ENCODE measurements at places on chromosomes 6 and 20.

DNA sequence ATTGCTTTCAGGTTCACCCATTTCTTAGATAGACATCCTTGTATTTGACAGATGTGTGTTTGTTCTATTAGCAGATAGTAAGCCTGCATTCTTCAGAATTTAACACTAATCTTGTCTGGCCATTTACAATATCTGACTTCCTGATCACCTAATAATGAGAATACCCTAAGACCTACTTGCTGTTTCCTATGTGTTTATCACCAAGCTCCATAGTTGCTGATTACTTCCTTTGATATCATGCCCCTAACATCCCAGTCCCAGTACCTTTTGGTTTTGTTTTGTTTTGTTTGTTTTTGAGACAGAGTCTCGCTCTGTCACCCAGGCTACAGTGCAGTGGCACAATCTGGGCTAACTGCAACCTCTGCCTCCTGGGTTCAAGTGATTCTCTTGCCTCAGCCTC is 143.6 kb upstream of the DST start:
- no peak for DNase-seq

DNA sequence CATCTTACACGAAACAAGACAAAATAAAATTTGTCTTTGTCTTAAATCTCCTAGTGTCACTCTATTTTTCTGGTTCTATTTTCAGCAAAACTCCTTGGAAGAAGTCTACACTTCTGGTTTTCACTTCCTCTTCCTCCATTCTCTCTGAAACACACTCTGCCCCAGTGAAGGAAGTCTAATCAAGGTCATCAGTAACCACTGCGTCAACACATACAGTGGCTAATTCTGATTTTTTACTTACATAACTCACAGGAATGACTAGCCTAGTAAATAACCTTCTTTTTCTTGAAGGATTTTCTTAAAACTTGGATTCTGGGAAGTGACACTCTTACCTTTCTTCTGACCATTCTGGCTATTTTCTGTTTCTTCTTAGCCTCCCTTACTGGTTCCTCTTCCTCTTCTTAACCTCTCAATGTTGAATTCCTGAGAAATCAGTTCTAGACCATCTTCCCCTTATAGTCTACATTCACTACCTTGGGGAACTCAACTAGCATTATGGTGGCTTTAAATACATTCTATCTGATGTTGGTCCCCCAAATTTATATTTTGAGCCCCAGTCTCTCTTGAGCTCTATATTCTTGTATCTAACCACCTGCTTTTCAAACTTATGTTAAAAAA is 37.5 kb downstream of the AIG1 start:
- no peak for DNase-seq

DNA sequence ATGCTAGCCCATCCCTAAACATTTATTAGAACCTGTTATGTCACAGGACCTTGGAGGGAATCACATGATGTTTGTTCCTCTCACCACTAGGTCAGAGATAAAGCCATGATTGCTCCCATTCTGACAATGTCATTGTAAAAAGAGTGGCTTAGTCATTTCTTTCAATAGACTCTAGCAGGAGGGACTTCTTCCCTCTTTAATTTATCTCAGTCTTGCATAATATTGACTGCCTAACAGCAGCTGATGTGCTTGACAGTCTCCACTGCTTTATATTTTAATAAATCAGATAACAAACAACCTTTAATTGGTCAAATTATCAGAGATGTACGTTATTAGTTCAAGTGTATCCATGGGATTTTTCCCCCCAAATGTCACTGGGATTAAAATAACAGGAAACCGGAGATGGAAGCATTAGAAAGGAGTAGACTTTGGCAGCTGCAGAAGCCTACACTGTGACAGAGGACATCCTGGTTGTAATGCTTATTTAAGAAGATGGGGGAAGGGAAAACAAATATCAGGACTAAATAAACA is 39.6 kb downstream of the LAMA4 start:
- no peak for DNase-seq

DNA sequence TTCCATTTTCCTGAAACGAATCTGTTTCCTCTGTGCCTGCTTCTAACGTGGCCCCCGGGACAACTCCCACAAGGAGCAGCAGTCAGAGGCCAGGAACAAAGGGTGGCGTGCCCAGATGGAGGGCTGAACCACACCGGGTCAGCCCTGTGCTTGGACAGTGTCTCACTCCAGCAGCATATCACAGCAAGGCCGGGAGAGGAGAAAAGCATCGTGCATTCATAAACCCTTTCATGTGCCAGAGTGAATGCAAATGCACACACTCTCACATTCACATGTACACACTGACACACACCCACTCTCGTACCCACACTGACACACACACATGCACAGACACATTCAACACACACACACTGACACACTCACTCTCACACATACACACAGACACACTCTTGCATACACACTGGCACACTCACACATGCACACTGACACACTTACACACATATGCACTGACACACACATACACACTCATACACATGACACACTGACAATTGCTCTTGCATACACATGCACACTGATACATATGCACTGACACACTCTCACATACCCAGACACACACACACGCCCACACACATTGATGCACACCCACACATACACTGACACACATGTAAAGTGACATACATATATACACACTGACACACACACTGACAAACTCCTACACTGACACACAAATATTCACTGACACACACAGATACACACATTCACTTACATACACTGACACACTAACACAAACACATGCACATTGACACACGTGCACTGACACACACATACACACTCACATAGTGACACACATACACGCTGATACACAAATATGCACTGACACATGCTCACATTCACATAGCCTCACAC is 237.0 kb downstream of the LRFN2 start:
- DNase-seq = no peak

DNA sequence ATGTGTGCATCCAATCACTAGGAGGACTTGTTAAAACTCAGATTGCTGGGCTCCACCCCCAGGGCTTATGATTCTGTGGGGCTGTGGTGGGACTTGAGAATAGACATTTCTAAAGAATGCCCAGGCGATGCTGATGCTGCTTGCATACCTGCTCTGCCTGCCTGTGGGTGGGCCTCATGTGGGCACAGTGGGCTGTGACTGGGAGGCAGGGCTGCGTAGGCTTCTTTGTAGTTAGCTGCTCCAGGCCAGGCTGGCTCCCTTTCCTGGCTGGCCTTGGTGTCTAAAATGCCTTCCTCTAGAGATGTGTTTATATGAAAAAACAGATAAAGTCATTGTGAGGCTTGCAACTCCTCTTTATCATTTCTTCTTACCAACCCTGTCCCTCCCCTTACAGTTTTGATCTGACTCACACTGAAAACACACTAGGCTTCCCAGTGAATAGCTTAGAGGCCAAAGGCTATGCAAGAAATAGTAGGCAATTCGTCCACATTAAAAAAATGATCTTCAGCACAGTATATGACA is 495.5 kb upstream of the MAP3K7 start:
- DNase-seq = no peak

GRCh38 chr20:37822141-37822601 is 80.8 kb upstream of the VSTM2L start:
- DNase-seq = no peak

DNA sequence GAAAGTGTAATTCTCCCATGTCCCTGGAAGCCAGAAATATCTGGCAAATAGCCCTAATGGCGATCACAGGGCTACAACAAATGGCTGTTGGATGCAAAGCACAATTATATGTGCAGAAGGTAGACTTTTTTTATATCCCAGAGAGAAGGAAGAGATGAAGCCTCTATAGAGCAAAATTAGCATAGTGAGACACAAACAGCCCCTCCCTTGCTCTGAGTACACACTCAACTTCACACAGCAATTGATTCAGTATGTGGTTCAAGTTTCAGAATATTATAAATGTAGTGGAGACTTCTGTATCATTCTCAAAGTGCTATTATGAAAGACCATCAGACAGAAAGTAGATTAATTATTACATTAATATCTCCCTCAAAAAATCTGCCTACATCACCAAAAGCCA is 246.5 kb upstream of the TBX18 start:
- DNase-seq = no peak

DNA sequence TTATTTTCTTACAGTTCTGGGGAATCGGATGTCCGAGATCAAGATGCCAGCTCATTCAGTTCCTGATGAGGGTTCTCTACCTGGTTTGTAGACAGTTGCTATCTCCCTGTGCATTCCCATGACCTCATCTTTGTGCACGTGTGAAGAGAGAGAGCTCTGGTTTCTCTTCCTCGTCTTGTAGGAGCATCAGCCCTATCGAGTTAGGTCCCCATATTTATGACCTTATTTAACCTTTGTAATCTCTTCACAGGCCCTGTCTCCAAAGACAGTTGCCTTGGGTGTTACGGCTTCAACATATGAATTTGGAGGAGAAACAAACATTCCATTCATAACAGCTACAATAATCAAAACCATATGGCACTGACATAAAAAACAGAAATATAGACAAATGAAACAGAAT is 455.3 kb downstream of the HACE1 start:
- no peak for DNase-seq

DNA sequence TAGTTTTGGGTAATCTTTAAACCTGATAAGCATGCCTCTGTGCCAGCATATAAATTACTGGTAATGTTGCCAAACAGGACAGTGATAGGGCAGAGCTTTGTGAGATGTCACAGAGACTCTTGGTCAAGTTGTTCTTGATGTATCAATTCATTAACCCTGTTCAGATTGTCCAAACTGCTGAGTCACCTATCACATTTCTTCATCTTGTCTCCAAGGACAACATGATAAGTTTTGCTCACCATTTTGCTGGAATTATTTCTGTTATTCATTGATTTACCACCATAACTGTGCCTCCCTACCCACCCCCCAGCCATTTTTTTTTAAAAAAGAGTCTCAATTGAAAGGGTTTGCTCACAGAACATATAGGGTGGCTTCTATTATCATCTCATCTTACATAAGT is 19.5 kb upstream of the GMNN start:
- DNase-seq = no peak

DNA sequence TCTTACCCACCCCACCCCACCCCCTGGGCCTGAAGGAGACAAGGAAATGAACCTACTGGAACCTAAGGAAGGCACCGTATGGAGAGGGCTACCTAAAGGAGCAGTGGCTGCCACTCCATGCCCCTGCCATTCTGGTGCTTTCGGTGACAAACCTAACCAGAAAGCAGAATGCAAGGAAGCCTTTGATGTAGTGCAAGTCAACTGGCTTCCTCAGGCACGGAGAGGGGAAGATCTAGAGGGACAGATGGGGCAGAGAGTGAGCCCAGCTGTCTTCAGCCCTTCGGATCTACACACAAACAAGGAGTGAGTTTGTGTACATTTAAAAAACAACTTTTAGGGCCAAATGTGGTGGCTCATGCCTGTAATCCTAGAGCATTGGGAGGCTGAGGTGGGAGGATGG is 39.5 kb downstream of the PPP1R16B start:
- no peak for DNase-seq

GRCh38 chr6:24957199-24957598 is 21.4 kb upstream of the RIPOR2 start:
- DNase-seq = no peak

GRCh38 chr6:13711324-13711732 is 307 bp downstream of the RANBP9 start:
- DNase-seq = no peak

DNA sequence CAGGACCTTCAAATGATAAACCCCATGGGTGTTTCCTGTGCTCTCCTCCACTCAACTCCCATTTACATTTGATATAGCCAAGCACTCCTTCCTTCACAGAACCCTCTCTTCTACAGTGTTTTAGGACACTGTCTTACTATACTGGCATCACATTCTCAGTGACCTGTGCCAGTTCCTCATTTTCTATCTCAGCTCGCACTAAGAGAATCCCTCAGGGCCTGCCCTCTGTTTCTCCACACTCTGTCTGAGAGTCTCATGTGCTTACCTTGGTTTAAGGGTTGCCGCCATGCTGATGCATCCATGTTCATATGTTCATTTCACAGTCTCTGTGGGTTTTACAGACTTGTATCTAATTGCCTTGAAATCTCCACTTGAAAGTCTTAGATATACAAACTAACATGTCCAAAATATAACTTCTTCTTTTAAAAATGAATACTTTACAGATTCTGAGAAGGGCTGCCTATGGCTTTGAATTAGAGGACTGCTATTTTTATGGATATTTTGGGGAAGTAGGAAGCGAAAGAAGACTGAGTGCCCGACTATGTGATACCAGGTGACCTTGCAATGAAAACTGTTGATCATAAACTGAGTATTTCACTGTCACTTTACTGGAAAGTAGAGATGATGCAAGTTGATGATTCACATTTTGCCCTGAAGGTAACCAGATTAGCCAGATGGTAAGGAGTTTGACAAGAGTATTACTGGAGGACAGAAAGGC is 153.1 kb upstream of the SIM1 start:
- DNase-seq = no peak

- no peak for DNase-seq
These were observed 53.6 kb upstream of the E2F3 start for GRCh38 chr6:20348041-20348440.

DNA sequence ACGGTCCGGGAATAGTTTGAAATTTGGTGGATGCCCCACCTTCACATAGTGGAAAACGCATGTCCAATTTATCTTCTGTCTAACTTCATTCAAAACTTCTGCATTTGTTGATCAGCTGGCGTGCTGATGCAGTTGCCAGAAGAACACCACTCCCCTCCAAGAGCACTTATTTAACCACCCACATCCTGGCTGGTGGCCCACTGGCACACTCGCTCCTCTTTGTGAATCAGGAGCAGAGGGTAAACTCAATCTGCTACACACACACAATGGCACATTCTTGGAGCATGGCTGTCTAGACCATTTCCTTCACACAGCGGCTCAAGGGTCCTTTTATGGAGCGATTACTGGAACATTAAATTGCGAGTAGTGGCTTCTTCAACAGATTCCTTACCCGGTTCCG is 55.1 kb upstream of the CEP162 start:
- DNase-seq = no peak

- no peak for DNase-seq
These were observed 545.9 kb upstream of the FLRT3 start for GRCh38 chr20:14883324-14883723.

DNA sequence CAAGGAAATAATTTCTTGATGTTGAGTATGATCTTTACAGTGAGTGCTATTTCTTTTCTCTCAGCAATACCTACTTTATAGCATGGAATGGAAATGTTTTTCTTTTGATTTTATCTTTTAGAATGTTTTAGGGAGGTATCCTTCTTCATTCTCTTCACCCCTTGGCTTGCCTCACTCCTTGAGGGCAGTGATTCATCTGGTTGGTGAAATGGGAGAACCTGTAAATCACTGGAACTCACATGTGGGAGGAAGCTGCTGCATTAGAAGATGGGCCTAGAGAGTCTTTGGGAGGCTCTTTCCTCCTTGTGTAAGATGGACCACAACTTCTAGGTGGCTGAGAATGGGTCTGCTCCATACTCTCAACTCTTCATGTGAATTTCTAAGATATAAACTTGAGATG is 244.8 kb upstream of the SYNCRIP start:
- DNase-seq = no peak

All from cortex of kidney (tissue), 1 donor.